H1 (cell line): ENCODE measurements at places on chromosomes 1 and 21. TPM values are rescaled to one million over a fixed set of nuclear protein-coding genes. Genes with fewer than 3 reads are reported as not detected.

IL19 gene
- not detected in 2 replicates for total RNA-seq

KIAA0040 gene
- 11.7 and 14.1 TPM in 2 replicates for total RNA-seq

TBX19 gene
- total RNA-seq: 0.80 and 1.0 TPM in 2 replicates

TEX38 gene
- not detected in 2 replicates for total RNA-seq

DNA sequence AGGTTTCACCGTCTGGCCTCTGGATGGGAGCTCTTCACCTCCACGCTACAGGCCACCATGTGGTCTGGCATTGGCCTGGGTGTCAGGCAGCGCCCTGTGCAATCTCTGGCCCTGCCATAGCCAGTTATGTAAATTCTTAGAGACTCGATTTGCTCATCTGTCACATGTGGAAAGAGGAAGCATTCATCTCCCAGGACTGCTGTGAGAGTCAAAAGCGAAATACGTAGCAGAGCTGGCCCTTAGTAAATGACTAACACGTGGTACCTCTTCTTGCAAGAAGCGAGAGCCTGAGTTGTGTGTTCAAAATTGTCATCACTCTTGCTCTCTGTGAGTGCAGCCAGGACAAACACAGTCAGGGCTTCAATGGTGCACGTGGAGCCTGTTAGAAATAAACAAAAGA is 159.0 kb upstream of the BACE2 start:
- H3K36me3 ChIP-seq: no peaks in the 10 kb centered on the region
- no peak overlapping the region for H3K27ac ChIP-seq
- no peaks in the 10 kb centered on the region for H3K27me3 ChIP-seq
- no peak for DNase-seq
- H3K4me3 ChIP-seq: no peak overlapping the region

- H3K36me3 ChIP-seq: no peaks in the 10 kb centered on the region
- no peaks in the 10 kb centered on the region for H3K4me1 ChIP-seq
- no peak overlapping the region for H3K27ac ChIP-seq
- H3K27me3 ChIP-seq: no peaks in the 10 kb centered on the region
- DNase-seq: no peak
- H3K4me3 ChIP-seq: no peak overlapping the region
Observed at GRCh38 chr21:30351534-30351933, 3.1 kb upstream of the KRTAP23-1 start.

DNA sequence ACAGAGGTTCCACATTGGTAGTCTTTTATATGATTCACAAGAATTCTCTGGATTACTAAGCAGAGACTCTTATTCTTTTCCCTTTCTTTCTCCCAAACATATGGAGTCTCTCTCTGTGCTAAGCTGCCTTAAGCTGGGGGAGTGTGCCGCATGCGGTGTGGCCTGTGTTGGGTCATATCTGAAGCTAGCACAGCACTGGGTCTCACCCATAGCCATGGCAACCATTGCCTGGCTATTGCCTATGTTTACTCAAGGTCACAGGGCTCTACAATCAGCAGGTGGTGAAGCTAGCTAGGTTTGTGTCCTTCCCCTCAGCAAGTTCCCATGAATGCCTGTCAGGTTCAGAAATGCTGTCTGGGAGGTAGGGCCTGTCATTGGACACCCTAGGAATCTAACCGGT is 73.6 kb upstream of the ZRANB2 start:
- H3K4me3 ChIP-seq: no peak overlapping the region
- DNase-seq: no peak
- no peak overlapping the region for H3K27ac ChIP-seq
- H3K36me3 ChIP-seq: no peaks in the 10 kb centered on the region
- H3K4me1 ChIP-seq: no peaks in the 10 kb centered on the region

DNA sequence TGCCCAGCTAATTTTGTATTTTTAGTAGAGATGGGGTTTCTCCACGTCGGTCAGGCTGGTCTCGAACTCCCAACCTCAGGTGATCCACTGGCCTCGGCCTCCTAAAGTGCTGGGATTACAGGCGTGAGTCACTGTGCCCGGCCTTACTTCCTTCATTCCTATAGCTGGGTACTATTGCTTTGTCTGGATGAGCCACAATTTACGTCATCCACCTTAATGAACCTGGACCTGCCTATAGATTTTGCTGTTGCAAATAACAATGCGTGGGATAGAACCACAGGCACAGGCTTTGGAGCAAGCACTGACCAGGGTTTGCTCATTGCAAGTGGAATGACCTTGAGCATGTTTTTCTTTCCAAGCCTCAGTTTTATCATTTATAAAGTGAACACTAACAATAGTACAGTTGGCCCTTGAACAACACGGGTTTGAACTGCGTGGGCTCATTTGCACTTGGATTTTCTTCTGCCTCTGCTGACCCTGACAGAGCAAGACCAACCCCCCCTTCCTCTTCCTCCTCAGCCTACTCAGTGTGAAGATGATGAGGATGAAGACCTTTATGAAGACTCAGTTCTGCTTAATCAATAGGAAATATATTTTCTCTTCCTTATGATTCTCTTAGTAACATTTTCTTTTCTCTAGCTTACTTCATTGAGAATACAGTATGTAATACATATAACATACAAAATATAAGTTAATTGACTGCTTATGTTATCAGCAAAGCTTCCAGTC is 33.3 kb upstream of the BECN2 start:
- DNase-seq: no peak
- H3K4me3 ChIP-seq: no peak overlapping the region
- H3K36me3 ChIP-seq: no peaks in the 10 kb centered on the region
- no peaks in the 10 kb centered on the region for H3K4me1 ChIP-seq
- no peaks in the 10 kb centered on the region for H3K27me3 ChIP-seq
- H3K27ac ChIP-seq: no peak overlapping the region

- H3K36me3 ChIP-seq: no peaks in the 10 kb centered on the region
- no peak overlapping the region for H3K27ac ChIP-seq
- H3K4me3 ChIP-seq: no peak overlapping the region
- no peak for DNase-seq
- H3K4me1 ChIP-seq: no peaks in the 10 kb centered on the region; the same call in 1 of the 2 replicates
- no peaks in the 10 kb centered on the region for H3K27me3 ChIP-seq
Observed at GRCh38 chr1:28833381-28833780, 21.4 kb downstream of the OPRD1 start.
